ENCODE measurements at places on chromosomes 2 and 18.

DNA sequence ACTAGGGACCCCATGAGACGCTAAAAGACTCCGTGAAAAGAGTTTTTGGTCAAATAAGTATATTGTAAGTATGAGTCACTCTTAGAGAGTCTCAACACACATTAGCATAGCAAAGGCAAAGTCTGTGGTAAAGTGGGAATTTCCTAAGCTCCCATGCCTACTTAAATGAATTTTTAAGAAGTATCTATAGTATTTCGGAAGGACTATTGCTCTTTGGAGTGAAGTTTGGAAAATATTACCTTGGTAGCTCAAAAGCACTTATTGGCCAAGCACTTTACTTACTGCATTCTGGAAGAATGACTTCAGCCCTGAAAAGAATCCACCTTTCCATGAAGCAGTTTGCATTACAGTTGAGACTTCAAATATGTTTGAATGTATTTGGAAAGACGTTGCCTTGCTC lies 57.1 kb downstream of the CAVIN2 start:
- DNase-seq, result no peak

- DNase-seq, result no peak
Measured at GRCh38 chr18:70559446-70559845, 270.6 kb downstream of the SOCS6 start.

- DNase-seq, result no peak
Measured at GRCh38 chr2:222753251-222753824, 81.9 kb downstream of the MOGAT1 start.

DNA sequence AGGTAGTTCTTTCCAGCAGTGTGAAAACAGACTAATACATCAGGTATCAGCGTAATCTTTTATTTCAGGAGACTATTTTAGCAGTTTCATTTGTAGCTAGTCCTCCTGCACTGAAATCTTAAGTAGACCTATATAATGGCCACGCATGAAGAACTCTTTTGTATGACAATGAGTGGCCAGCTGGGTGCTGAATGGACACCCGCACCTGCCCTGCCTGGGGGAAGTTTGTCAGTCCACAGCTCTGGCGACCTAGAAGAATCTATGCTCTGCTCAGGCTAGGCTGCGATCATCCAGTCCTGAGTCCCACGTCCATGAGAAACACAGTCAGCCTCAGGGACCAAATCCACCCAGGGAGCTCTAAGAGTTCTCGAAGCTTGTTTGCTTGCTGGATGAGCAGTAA lies 709.2 kb upstream of the ID2 start:
- no peak for DNase-seq

DNA sequence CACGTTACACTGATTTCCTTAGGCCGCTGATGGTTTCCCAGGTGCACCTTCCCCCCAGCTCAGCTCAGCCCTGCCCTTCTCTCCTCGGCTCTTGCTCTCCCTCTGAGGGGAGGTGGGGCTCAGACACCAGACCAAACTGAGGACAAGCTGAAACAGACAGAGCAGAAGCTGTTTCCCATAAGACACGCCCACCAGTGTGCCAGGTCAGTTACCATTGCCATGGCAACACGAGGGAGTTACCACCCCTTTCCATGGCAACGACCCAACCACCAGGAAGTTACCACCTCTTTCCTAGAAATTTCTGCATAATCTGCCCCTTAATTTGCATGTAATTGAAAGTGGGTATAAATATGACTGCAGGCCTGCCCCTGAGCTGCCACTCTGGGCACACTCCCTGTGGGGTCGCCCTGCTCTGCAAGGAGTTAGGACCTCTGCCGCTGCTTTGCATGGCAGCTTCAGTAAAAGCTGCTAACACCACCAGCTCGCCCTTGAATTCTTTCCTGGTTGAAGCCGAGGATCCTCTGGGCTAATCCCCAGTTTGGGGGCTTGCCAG lies 120.9 kb upstream of the SMIM21 start:
- no peak for DNase-seq

- no peak for DNase-seq
Measured at GRCh38 chr2:105768961-105769452, 24.3 kb downstream of the NCK2 start.

GRCh38 chr18:8627107-8627472 lies 17.9 kb downstream of the RAB12 start:
- DNase-seq, result no peak

DNA sequence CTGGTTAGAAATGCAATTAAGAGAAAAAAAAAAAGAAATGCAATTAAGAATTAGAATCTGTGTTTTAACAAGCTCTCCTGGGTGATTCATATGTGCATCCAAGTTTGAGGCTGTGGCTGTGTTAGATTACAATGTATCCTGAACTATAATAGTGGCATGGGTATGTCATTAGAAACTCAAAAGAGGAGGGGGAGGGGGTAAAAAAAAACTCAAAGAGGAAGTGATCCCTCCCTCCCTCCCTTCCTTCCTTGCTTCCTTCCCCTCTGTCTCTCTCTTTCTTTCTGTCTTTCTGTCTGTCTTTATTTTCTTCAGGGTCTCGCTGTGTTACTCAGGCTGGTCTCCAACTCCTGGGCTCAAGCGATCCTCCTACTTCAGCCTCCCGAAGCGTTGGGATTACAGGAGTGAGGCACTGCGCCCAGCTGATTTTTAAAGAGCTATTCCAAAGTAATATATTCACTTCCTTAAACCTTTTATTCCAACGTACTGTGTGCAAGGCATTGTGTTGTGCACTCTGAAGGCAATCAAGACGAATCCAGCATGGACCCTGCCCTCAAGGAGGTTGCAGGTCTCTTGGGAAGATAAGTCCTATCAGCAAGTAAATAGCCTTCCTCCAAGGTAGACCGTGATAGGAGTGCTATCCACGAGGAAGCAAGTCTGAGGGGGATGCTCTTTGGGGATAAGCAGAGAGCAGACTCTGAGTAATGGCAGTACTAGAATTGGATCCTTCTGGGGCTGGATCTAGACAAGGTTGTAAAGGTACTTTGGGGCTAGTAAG lies 35.9 kb upstream of the MCFD2 start:
- DNase-seq, result no peak

- no peak for DNase-seq
Measured at GRCh38 chr18:65811307-65811706, 60.5 kb downstream of the CDH7 start.

DNA sequence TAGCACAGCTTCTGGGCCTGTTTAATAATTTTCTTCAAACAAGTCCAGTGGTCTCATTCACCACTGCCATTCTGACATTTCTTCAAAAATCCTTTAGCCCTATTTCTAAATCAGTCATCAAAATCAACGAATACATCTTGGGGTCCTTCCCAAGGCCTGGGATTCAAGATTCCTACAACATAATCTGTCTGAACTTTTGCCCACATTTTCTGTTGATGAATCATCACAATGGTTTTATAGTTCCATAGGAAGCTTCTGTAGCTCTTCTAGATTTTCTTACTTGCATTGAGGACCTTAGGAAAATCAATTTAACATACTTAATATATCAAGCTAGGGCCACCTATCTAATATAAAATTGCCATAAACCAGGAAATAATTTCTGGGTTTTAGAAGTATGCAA lies 811.8 kb upstream of the ACVR2A start:
- no peak for DNase-seq

DNA sequence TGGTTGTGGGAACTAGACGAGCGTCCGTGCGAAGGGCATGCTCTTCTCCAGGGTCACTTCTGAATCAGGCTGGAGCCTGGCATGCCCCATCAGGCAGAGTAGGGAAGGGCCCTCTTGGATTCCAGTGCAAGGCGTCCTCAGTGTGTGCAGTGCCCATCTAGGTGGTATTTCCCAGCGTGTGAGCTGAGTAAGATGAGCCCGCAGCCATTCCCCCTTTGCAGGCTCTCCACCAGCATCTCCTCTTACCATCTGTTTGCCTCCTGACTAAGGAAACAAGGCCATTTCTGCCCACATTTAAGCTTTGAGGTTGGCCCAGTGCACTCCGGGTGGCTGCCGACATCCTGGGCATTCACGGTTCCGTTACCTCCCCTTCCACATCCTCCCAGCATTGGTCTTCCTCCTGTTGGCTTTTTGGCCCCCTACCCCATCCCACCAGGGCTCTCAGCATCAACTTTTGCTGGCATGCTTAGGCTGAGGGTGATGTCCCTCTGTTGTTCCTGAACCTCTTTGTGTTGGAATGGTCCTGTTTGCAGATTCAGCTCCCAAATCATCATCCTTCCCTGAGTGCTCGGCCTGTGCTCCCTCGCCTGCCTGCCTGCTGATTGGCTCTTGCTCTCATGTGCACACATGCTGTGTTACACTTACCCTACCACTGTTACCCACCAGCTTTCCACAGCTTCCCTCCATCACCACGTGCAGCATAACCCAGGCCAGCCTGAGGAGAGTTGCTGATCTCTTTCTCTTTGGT lies 11.8 kb downstream of the CEP68 start:
- DNase-seq, result no peak

DNA sequence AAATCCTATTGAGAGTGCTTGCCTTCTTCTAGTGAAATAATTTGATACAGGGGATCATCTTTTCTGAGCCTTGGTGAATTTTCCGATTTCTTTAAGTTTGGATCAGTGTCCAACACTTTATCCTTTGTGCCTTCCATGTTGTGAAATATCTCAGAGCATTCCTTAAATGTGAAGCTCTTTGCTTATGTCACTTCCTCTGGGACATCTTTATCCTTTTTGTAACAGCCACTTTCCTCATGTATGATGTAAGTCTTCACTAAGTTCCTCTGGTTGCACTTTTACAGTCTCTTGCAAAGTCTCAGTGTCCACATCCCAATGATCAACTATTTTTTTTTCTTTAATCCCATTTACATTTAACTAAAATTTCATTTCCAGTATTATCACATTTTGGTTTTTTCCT lies 254.2 kb downstream of the EN1 start:
- DNase-seq, result no peak

DNA sequence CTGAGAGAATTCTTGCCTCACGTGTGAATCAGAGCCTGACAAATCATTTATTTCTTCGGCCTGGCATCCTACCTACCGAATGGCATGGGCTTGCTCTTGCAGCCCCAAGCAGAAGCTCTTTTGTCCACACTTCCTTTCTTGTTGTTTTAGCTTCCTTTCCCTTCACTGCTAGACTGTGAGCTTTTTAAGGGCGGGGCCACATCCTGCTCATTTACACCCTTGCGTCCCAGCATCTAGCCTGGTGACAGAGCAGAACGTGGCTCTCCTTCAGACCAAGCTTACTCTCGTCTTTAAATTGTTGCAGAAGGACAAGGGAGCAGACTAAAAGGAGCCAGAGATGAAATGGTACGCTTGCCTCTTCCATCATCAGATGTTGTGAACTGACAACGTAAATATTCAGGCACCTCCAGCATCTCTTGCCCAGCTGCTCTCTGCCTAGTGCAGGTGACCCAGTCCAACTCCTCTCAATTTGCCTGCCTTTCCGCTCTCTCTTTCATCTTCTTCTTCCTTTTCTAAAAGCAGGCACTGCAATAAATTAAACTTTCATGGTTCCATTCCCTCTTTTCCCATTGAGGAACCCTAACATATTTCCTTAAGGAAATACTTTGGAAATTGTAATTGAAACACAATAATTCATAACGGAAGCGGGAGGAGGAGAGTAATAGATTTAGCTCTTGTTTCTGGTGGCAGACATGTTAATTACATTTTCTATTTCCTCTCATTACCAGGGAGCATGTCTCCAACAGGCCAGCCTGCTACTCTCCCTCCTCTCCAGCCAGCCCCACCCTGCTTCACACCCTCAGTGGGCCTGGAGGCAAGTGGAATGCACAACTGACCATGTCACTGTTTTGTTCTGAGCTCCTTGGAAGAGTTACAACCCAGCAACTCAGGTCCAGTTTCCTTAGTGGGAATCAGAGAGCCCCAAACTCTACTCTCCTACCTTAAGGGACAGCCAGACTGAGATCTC lies 228.1 kb upstream of the TRIB2 start:
- DNase-seq, result no peak

DNA sequence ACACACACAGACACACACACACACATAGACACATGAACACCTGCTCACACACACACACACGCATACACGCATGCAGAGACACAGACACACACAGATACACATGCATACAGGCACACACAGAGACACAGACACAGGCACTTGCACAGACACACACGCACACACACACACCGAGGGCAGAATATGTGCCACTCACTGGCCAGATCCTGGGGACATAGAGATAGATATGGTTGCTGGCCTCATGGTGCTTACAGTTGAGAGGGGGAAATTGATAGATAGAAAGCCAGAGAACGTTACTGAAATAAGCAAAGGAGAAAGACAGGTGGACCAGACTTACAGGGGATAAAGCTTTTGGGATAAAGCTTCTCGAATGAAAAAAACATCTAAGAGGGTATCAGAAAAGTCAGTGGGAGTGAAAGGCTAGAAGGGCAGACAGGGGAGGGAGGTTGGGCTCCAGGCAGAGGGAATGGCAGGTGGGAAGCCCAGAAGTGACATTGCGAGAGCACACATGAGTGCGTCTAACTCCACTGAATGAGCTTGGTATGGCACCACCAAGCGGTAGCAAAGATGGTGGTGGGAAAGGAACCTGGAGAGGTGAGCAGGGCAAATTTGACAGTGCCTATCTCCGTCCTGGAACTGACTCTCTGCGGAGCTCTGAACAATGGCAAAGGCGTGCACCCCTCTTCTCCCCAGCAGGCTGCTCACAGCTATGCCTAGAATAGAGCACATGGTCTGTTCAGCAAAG lies 390.1 kb upstream of the TRIB2 start:
- no peak for DNase-seq

DNA sequence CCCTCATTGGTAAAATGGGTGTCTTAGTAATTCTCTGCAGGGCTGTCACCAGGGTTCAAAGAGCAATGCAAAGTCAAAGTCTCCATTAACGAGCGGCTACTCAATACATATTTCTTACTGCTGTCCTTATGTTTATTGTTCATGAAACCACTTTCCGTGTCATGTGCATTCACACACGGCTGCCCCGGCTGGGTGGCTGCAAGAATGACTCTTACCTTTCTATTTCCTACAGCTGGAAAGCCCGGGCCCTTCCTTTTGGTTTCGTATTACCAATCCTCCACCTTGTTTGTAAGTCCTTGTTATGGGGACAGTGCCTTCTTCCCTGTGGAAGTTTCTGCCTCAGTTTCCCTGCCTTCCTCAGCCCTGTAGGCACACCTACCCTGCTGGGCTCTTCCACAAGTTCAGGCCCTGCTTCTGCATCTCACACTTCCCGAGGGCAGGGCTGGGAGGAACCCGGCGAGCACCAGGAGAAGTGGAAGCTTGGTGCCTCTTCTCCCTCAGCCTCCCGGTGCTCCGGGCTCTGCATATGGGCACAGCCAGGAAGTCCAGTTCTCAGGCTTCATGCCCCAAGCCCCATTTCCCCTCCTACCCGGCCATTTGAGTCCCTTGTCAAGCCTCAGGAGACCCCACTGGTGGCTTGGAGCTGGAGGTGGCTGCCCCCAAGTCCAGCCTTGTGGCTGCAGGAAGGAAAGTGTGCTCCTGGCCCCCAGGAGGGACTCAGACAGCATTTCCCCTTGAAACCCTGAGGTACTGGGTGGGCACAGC lies 18.7 kb upstream of the ACKR3 start:
- DNase-seq, result no peak

GRCh38 chr2:232528746-232529460 lies 2.9 kb downstream of the CHRND start:
- DNase-seq, result no peak

DNA sequence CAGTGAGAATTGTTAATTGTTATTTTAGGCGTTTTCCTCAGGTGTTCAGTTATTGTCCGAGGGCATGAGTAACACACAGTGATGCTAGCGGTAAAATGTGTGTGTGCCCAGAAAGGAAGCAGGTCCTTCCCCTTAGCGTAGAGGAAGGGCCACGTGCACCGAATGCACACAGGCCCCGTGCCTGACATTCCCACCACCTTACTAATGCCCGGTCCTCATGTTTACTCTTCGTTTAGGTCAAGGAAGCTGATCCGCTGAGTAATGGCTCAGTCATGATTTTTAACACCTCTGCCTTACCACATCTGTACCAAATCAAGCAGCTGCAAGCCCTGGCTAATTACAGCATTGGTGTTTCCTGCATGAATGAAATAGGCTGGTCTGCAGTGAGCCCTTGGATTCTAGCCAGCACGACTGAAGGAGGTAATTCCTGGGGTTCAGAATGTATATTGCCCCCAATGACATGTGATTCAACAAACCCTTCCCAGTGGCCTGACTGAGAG lies 76.7 kb downstream of the MERTK start:
- no peak for DNase-seq

All from stimulated activated CD4-positive, alpha-beta T cell treated with anti-CD3 and anti-CD28 coated beads, TNF-alpha, amount 100 ng/mL, for 1 hour (primary cell).